ENCODE measurements at places on chromosomes 5 and 9.

DNA sequence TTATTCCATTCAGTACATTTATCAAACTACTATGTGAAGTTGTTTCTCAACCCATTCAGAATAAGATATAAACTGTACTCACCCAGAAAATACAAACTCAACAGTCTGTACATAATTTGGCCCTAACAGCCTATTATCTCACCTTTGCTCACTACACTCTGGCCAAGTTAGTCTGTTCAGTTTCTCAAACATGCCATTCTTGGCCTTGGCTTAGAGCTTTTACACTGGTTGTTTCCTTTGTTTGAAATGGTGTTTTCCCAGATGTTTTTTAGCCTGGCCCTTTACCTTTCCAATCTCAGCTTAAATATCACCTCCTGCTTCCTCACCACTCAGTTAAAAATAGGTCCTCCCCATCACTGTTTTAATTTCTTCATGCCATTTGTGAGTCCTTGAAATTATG lies 13.6 kb downstream of the CDC42SE2 start:
- DNase-seq = no peak

DNA sequence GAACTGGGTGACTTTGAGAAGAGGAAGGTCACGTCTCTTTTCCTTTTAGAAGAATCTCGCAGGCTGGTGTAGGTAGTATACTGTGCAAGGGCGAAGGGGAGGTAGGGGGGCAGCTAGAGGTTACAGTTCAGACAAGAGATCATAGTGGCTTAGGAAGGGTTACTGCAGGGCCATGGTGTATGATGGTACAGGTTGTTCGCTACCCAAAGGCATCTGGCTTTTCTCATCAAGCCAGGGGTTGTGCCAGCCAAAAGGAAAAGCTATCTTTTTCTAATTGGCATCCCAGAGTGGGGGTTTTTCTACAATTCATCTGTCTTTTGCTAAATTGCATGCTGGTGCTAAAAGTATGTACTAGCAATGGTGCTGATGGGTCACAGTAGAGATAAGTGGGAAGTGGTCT lies 22.8 kb downstream of the MAMDC2 start:
- no peak for DNase-seq

- peak; percentile 99 for DNase-seq
These were observed 2.5 kb upstream of the ZNF608 start for GRCh38 chr5:124748687-124749594.

DNA sequence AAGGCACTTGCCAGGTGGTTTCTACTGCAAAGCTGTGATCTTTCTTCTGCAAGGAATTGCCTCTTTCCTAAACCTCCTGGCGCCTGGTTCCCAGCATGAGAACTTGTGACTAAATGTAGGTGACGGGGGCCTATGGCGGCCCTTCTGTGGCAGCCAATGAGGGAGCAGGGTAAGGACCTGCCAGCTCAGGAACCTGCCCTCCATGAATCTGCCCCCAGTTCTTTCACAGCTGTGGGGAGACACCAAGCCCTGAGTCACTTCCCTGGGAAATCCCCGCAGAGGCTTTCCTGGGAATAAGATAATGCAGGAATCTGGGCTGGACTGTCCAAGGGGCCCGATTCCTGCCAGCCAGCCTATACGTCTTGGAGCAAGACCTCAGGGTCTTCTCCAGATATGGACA lies 56.7 kb upstream of the CTNNA1 start:
- DNase-seq = no peak

GRCh38 chr9:6230037-6230780 lies 14.6 kb downstream of the IL33 start:
- no peak for DNase-seq

- DNase-seq = no peak
These were observed 107.1 kb downstream of the PHF2 start for GRCh38 chr9:93683331-93684134.

DNA sequence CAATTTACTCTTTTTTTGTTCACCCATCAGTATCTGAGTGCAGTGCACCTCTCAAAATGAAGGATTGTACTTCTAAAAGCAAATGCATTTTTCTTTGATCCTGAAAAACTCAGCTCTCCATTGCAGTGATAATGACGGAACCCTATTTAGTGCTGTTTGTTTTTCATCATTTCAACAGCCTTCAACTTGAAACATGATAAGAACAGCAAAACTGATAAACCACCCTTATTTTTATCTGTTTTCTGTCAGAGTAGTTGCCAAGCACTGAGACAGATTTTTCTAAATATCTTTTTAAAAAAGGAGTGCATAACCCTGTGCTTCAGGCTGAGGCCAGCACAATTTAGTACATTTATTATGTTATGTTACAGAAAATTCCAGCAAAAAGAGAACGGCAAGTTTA lies 549.8 kb upstream of the DMAC1 start:
- DNase-seq = no peak

GRCh38 chr5:65098393-65098792 lies 329.7 kb downstream of the CWC27 start:
- no peak for DNase-seq

DNA sequence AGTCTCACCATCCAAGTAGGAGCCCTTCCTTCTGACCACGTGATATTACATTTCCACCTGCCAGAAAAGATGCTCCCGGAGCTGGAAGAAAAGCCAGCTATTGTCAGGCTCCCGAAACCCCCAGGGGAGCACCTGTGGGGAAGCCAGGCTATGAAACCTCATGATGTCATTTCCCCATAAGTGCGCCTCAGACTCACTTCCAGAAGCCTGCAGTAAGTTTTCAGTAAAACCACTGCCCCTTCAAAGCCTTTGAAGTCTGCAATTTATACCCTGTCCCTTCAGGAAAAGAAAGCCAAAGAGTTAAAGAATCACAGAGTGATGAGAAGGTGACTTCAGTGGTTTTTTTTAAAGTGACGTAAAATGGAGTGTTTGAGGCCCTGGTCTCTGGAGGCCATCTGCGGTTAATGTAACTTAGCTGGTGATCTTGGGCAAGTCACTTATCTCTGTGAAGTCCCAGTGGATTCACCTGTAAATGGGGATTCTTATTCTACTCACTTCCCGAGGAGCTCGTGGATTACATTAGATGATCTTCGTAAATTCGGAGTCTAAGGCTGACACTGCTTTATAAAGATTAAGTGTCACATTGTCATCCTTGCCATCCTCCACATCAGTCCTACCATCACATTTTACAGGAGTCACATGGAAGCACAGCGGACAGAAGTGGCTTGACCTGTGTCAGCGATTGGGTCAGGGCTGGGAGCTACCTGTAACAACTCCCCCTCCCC lies 2.6 kb upstream of the SEMA6A start:
- no peak for DNase-seq

- no peak for DNase-seq
These were observed 26.4 kb upstream of the TMEM171 start for GRCh38 chr5:73093943-73094342.

DNA sequence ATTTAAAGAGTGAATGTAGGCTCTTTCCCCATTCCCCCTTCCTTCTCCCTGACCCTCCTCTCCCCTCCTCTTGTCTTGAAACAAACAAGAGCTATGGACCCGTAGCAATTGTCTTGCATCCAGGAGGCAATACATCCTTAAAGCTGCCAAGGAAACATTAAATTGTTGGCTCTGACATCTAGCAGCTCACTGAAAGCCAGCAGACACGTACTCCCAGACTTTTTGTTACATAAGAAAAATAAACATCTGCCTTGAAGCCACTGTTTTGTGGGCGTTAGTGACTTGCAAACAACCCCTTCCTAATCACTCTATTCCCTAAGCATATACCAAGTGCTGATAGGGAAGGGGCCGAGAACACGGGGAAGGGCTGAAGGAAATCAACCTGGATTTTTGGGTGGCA lies 8.6 kb downstream of the SLC45A2 start:
- DNase-seq = no peak

DNA sequence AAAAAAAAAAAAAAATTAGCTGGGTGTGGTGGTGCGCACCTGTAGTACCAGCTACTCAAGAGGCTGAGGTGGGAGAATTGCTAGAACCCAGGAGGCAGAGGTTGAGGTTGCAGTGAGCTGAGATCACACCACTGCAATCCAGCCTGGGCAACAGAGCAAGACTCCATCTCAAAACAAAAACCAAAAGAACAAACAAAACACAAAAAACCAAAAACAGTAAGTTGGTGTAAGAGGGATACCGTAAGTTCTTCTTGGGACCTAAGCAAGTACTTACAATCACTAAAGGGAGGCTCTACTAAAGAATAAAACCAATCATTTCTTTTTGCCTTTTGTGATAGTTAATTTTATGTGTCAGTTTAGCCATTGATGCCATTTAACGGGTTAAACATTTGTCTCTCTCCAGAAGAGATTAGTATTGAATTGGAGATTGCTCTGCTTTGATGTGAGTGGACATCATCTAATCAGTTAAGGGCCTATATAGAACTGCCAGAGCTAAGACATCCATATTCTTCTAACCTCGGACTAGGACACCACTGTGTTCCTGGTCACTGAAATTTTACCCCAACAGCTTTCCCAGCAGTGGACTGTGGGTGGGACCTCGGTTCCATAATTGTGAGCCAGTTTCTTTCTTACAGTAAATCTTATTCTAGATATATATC lies 10.5 kb upstream of the ETF1 start:
- DNase-seq = no peak

DNA sequence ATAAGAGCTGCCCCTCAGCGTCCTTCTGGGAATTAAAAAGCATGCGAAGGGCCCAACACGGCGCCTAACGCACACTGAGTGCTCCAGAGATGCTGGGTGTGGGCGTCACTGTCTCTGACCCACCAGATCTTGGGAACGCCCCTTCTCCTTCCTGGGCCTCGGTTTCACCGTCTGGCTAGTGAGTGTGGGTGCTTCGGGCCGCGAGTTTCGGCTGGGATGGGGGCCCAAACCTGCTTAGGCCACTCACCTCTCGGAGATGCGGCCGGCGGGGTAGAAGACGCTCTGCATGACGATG lies 3.7 kb downstream of the PIP5KL1 start:
- no peak for DNase-seq

- DNase-seq = peak; percentile 69
These were observed 108.1 kb upstream of the PRRC1 start for GRCh38 chr5:127409246-127409917.

DNA sequence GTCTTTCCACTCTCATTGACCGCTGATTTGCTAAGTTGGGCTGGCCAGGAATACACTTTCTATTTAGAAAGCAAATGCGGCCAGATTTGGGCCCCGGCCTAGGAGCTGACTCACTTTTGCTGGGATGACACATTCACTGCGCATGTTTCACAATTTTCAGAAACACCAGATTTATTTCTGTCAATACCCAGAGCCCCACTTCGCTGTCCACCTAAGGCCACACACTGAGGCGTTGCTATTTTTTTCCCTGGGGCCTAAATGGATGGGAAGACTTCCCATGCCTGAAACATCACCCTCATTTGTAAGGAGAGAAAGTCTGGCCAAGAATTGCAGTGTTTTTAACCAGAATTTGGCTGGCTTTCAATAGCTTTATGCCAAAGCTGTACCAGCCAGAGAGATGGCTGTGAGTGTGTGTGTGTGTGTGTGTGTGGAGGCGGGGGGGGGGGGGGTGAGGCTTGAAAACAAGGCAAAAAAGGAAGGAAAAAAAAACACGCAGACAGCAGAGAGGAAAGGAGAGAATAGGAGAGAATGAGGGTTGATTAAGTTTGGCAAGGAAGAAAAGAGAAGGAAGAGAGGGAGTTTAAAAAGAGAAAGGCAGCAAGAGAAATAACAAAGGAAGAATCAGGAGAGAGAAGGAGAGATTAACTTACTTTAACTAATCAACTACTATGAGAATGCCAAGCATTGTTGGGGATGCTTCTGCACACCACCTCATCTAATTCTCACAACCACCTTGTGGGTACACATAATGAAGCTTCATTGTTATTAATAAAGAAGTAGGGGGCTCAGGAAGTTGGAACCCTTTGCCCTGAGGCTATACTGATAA lies 261.4 kb upstream of the KLF4 start:
- DNase-seq = peak; percentile 89

DNA sequence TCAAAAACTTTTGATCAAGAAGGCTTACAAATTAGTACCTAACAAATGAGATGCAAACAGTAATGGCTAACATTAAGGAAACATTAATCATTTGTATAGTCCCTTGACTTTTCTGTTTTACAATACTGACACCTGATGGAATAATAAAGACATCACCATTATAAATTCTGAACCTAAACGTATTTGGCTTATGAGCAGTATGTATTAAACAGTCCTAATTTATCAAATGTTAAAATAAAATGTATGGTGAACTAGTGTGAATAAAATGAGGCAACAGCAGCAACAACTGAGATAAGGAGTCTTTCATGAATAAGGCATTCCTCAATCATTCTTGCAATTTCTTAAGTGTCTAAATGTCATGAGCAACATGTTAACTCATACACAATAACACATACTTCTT lies 6.0 kb downstream of the PUM3 start:
- peak; percentile 35 for DNase-seq

- no peak for DNase-seq
These were observed 567.6 kb upstream of the ADAMTS16 start for GRCh38 chr5:4572311-4573100.

- no peak for DNase-seq
These were observed 47.5 kb upstream of the ADRB2 start for GRCh38 chr5:148778882-148779281.
